IPS-NIHi11 (cell line): ENCODE measurements at places on chromosomes 2 and 18.

DNA sequence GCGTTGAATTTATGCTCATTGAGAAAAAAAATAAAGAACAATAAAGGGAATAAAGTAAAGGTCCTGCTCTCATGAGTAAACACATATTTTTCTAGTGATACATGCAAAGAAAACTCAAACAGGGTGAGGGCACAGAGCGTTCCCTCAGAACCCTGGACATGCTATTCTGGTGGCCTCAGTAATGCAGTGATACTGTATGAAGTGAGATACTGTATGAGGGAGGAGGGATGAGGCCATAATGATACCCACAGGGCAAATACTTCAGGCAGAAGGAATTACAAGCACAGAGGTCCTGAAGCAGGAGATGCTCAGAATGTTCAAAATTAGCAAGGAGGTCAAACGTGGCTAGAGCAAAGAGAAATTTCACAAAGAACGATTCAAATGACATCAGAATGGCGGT is 28.4 kb upstream of the RNU4ATAC start:
- no peak for DNase-seq

GRCh38 chr2:49044350-49045079 is 109.8 kb downstream of the FSHR start:
- peak; percentile 19 for DNase-seq

DNA sequence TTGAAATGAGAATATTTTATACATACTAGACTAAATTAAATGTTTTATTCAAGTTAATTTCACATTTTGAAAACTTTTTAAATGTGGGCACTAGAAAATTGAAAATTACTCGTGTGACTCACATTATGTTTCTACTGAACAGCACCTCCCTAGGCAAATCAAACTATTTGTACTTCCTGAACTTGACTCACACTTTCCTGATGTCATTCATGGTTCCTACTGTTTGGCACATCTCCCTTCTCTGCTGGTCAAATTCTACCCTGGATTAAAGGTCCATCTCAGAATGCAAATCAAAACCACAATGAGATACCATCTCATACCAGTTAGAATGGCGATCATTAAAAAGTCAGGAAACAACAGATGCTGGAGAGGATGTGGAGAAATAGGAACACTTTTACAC is 16.7 kb downstream of the LHCGR start:
- no peak for DNase-seq

DNA sequence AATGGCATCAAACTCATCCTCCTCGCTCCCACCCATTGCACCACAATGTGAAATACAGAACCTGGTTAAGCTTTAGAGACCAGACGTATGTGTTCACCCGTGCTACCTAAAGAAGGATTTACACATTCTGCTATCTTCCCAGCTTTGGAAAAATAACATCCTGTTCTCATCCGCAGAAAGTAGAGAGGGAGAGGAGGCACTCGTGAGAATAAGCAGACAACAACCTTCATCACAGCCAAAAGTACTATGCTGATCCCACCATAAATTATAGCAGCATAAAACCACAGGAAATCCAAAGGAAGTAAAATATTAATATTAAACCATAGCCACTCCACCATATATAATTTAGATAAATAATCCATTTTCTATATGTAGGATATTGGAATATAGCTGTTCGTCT is 111.7 kb upstream of the NRP2 start:
- no peak for DNase-seq

DNA sequence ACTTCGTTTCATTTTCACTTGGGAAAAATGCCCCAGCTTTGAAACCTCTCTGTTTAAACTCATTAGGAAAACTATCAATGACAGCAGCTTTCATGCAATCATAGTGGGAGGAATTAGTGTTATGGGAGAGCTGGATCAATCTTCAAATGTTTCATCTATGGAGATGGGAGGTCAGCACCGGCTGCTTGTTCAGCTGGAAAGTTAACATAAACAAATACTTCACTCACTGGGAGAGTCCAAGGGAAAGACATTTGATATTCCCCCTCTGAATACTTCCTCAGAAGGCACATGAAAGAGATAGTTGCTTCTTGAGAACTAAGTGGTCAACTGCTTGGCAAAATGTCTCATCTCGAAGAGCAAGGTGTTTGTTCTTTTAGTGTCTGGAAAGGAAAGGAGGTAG is 7.3 kb downstream of the LYPD1 start:
- no peak for DNase-seq
